ENCODE measurements at places on chromosomes 7 and 10. TPM values are rescaled to one million over a fixed set of nuclear protein-coding genes. Genes with fewer than 3 reads are reported as not detected.

GRCh38 chr7:41795276-41795833 lies 92.5 kb upstream of the INHBA start:
- no peak overlapping the region for H3K27ac ChIP-seq
- no peaks in the 10 kb centered on the region for H3K36me3 ChIP-seq
- no peaks in the 10 kb centered on the region for H3K4me1 ChIP-seq

DNA sequence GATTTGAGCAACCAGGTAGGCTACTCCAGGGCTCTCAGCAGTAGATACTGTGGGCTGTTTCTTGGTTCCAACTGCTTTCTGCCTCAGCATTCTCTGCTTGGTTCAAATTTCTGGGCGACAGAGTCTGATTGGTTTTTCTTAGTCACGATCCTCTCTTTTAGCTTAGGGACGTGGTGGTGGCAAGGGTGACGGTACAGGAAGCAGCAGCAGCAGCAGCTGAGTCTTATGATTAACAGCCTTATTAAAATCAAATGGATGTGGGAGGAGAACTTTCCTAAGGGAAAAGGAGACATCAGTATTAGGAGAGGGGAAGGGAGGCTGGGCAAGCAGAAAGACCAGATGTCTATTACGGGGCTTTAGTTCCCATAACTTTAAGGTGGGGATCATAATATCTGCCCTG lies 156.5 kb upstream of the PLPP4 start:
- no peak overlapping the region for H3K4me3 ChIP-seq
- H3K27me3 ChIP-seq, result peaks cover 5% of the 10 kb centered on the region
- no peak overlapping the region for H3K27ac ChIP-seq
- no peak for DNase-seq

MKX gene
- not detected for total RNA-seq

DNA sequence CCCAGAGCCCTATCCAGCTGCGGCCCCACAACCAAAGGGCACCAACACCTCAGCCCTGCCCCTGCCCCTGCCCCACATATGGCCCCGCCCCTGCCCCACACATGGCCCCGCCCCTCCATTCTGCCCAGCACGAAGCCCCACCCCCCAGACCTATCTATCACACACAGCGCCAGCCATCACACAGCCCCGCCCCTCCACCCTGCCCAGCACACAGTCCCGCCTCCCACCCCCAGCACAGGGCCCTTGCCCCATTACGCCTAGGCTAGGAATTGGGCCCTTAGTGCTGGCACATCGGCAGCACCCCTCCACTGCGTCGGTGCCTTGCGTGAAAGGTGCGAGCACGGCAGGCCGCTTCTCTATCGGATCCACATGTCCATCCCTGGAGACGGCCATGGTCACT lies 126.8 kb downstream of the MAD1L1 start:
- H3K27ac ChIP-seq, result no peak overlapping the region
- H3K4me1 ChIP-seq, result peaks cover 37% of the 10 kb centered on the region
- H3K4me3 ChIP-seq, result no peak overlapping the region
- no peaks in the 10 kb centered on the region for H3K36me3 ChIP-seq

DNA sequence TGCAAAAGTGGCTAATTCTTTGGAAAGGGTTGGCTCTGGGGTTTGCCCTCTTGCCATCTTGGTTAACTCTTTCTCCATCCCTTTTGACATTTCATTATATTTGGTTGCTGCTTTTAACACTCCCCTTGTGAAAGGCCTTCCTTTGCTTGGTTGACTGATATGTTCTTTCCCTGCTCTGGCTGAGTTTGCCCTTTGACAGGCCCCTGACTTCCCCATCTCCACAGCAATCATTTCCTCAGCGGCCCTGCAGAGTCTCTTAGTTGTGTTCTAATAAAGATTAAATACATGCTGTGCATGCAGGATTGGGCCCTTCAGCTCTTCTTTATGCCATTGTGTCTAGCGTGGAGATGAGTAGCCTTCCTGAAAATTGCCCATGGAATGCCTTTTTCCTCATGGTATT lies 84.5 kb upstream of the CSTF2T start:
- H3K27ac ChIP-seq, result no peak overlapping the region
- H3K27me3 ChIP-seq, result peaks cover 3% of the 10 kb centered on the region
- DNase-seq, result no peak
- H3K4me1 ChIP-seq, result no peaks in the 10 kb centered on the region
- H3K36me3 ChIP-seq, result no peaks in the 10 kb centered on the region

NPY4R2 gene
- not detected for total RNA-seq

AGAP5 gene
- total RNA-seq, result 9.5 TPM

GIMAP6 gene
- 0.17 TPM for total RNA-seq

XRCC2 gene
- 2.3 TPM for total RNA-seq

GRCh38 chr7:41103331-41103730 lies 599.6 kb downstream of the INHBA start:
- H3K4me1 ChIP-seq, result peaks cover 2% of the 10 kb centered on the region
- no peak for DNase-seq
- no peak overlapping the region for H3K4me3 ChIP-seq
- no peak overlapping the region for H3K27ac ChIP-seq
- no peaks in the 10 kb centered on the region for H3K27me3 ChIP-seq
- H3K36me3 ChIP-seq, result no peaks in the 10 kb centered on the region

TRIP6 gene
- 12.6 TPM for total RNA-seq

DNA sequence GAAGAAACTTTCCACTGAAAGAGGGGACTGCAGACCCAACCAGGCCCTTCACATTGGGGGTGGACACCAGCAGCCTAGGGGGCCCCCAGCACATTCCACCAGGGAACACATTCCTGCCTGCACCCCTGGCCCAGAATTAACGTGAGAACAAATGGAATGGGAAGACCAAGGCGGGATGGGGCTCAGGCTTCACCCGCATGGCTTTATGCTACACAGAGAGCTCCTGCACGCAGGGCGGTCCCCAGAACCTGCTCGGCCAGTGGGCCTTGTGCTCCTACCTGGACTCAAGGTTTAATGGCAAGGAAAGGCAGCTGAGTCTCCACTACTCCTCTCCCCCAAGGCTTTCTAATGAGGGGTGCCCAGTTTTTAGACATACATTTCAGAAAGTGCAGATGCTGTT lies 146.3 kb upstream of the GPR26 start:
- H3K4me3 ChIP-seq, result no peak overlapping the region
- H3K27ac ChIP-seq, result no peak overlapping the region
- peaks cover 3% of the 10 kb centered on the region for H3K27me3 ChIP-seq
- H3K4me1 ChIP-seq, result peaks cover 6% of the 10 kb centered on the region
- no peaks in the 10 kb centered on the region for H3K36me3 ChIP-seq

SCIN gene
- not detected for total RNA-seq
